ENCODE measurements at places on chromosomes 5 and 9.

DNA sequence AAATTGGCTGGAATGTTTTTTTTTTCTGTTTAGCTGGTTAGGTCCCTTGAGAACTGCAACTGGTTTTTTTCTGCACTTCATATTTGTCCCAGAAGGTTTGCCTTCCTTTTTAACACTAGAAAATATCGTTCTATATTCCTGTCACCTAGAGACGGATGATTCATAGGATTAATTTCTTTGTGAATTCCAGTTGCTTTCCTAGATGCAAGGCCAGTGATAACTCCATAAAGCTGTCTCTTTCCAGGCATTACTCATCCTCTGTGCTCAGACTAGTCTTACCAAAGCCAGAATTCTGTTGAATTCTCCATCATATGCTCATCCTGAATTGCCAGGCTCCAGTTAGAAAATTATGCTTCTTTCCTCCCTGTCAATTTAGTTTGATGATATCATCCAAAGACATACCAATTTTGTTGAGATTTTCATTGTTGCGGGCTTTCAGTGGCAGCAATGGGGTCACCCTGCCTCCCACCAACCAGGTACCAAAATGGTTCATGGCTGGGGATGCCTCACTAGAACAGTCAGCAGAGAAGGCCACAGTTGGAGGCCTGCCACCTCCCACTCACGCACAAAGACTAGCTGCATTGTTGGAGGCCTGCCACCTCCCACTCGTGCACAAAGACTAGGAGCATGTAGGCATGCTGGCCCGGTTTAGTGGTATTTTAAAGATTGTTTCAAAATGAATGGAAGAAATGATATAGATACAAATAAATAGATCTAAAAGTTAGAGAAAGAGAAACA, 8.5 kb downstream of the BAAT start:
- DNase-seq: no peak

GRCh38 chr5:36637101-36637500, 30.7 kb downstream of the SLC1A3 start:
- no peak for DNase-seq

GRCh38 chr9:133534346-133535291, at the start of gene ADAMTSL2:
ADAMTSL2 (plus strand) TSS chr9:133534704; CDS start chr9:133536713, 2,009 bp downstream.
- no peak for DNase-seq

DNA sequence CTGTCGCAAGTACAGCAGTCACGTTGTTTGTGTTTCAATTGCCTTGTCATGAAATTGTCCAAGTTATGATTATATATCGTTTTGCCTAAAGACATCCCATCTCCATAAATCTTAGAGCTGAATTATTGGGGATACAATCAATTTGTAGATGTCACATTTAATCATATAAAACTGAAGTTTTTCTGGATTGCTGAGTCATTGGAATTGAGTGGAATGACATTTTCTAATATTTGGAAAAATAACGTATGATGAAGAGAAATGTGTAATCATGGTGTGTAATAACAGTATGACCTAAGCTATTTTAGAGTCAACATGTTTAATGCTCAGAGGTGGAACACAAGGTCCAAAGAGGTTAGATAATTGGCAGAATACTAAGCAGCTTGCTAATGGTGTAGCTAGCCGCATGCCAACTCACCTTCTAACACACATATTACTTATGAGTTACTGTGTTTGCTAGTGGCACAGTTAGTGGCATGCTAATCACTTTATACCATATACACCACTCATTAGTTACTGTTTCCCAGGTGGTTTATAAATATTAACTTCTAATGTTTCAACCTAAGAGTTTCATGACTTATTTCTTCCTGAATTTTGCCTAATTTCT, 473.1 kb upstream of the GRAMD2B start:
- DNase-seq: no peak

DNA sequence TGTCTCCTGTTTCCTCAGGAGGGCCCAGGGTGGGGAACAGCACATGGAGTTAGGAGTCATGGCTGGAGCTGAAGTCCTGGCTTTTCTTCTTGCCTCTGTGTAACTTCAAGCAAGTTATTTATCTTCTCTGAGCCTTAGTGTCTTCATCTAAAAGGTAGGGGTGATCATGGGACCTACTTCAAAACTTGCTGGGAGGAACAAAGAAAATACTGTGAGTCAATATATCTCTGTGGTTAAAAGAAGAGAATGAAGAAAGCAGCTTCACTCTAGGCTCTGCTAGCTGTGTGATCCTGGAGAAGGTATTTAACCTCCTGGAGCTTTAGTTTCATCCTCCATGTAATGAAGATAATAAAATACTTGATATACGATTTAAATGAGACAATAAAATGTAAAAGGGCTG, 26.5 kb downstream of the AFAP1L1 start:
- no peak for DNase-seq

- no peak for DNase-seq
These were observed 238.6 kb downstream of the ELAVL2 start for GRCh38 chr9:23587433-23587832.

- no peak for DNase-seq
These were observed 101.9 kb upstream of the SLC44A1 start for GRCh38 chr9:105142406-105143135.

DNA sequence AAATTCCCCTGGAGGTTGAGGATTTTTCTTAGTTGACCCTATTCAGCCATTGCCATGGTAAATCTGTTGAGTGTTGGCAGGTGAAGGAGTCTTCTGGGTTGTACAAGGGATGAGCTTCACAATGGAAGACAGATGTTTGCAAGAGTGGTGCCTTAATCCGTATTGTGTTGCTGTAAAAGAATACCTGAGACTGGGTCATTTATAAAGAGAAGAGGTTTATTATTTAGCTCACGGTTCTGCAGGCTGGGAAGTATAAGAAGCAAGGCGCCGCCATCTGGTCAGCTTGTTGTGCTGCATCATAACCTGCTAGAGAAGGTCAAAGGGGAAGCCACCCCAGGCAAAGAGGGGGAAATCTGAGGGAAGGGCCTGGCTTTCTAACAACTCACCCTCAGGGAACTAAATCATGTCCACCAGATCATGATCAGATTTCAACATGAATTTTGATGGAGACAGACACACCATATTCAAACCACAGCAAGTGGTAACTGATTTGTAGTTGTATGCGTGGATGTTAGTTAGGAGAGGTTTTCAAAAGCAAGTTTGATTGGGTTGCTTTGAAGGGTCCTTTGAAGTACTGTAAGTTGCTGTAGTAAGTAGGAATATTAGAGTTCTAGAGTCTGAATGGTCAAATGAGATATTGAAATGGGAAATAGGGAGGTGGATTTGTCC, 2.5 kb downstream of the TNPO1 start:
- DNase-seq: peak; percentile 15

- DNase-seq: no peak
These were observed 156.8 kb downstream of the MACROH2A1 start for GRCh38 chr5:135242021-135242865.

GRCh38 chr5:9782826-9783560, 152.8 kb upstream of the TAS2R1 start:
- DNase-seq: no peak

- no peak for DNase-seq
These were observed 253.9 kb upstream of the RGMB start for GRCh38 chr5:98519571-98519970.

DNA sequence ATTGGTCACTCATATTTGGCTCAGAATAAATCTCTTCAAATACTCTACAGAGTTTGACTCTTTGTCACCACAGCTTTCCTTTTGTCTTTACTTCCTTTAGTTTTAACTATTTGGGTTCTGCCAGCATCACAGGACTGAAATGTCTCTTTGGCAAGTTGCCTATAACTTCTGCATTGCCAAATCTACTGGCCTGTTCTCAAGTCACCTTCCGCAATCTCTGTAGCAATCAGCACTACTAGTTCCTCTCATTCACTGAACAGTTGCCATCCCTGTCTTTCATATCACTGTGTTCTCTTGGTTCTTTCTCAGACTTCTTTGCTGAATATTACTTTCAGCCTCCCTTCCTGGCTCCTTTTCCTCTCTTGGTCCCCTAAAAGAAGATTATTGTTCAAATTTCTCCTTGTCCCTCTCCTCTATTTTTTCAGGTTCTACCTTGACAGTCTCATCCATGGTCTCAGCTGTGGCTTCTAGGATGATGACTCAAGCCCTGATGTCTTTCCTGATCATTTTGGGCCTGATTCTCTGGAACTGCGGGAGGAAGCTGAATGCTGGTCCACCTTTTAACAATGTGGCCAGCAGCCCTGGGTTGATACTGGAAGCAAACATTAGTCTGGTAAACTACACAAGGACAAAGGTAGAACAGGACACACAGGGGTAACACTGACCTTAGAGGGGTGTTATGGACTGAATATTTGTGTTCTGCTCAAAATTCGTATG, 44.0 kb upstream of the LIFR start:
- DNase-seq: no peak

GRCh38 chr5:149605998-149606724, 24.9 kb downstream of the ARHGEF37 start:
- DNase-seq: no peak

- DNase-seq: no peak
These were observed 3.1 kb downstream of the ARHGEF39 start for GRCh38 chr9:35661756-35662350.

GRCh38 chr5:177303121-177303924, at the start of the genes PRELID1 and RAB24:
PRELID1 (plus strand) TSS chr5:177303799; CDS start chr5:177303986, 187 bp downstream.
RAB24 (minus strand) TSS chr5:177303719; CDS start chr5:177303288, 431 bp downstream.
- DNase-seq: peak; percentile 79

DNA sequence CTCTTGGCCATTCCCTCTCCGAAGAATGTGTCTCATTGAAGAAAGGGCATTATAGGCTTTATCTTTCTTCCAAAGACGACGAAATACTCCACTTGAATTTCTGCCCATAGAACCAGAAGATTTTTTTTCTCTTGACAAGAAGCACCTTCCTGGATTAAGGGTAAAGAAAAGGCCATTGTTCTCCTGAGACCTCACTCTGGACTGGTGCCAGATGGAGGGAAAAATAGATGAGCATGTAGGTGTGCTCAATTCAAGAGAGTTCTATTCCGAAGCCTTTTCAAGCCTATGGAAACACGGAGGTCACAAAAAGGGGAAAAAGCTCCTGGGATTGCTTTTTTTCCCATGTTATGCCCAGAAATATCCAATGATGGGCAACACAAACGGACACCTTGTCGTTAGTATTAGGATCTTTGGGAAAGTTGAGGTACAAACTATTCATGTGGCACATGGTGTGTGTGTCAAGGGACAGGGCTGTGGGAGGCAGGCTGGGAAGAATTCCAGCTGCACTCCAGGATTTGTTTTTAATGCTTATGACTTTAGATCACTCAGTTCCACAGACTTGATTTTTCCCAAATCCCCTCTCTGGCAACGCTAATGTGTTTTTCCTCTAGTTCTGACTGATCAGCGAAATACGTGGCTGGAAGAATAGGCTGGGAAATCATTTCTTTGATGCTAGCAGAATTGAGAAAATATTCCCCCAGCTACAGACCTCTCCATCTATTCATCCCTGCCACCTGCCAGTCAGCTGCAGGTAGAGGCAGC, 89.9 kb downstream of the SIL1 start:
- no peak for DNase-seq

GRCh38 chr5:87302061-87302460, 34.4 kb downstream of the RASA1 start:
- no peak for DNase-seq

GRCh38 chr5:134086225-134086942, 28.1 kb upstream of the TCF7 start:
- no peak for DNase-seq

DNA sequence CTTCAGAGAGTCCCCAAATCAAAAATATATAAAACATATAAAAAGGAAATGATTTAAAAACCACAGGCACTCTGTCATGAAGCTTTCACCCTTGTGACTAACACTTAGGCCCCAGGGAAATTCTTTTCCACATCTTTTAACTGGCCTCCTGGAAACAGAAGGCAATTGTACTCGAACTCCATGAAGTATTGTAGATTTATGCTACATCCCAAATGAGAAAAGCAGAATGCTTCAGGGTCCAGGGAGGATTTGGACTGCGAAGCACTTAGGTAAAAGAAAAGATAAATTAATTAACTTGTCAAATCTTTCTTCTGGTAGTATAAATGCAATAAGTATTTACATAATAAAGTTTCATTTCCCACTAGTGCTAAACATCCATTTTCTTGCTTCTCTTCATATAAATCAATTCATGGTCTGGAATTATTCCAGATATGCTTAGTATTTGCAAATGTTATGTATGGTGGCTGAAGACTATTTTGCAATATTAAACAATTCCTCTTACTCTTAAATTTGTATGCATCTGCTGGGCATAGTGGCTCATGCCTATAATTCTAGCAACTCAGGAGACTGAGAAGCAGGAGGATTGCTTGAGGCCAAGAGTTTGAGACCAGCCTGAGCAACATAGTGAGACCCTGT, 64.9 kb upstream of the ELL2 start:
- no peak for DNase-seq

GRCh38 chr5:139340051-139340450, 1.6 kb upstream of the PAIP2 start:
- no peak for DNase-seq

- DNase-seq: no peak
These were observed 113.7 kb upstream of the ADAMTS16 start for GRCh38 chr5:5026409-5026785.

DNA sequence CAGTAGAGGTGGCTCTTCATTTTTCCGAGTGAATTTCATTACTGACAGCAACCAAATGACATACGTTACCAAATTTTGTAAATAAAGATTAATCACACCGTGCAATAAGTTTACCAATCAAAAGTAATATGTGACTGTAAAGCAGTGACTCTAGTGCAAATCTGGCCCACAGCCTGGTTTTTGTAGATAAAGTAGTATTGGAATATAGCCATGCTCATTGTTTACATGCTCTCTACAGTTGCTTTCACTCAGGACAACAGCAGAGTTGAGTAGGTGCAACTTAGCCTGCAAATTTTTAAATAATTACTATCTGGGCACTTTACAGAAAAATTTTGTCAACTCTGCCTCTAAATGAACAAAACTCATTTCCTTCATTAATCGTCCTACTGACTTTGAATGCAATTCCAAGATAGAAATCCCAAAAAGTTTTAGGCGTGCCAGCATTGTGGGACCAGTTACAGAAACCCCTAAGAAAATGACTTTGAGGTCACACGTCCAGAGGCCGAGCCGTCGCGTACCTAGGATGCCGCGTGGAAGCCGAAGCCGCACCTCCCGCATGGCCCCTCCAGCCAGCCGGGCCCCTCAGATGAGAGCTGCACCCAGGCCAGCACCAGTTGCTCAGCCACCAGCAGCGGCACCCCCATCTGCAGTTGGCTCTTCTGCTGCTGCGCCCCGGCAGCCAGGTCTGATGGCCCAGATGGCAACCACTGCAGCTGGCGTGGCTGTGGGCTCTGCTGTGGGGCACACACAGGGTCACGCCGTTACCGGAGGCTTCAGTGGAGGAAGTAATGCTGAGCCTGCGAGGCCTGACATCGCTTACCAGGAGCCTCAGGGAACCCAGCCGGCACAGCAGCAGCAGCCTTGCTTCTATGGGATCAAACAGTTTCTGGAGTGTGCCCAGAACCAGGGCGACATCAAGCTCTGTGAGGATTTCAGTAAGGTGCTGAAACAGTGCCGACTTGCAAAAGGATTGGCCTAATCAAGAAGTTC, 180.7 kb upstream of the TLE4 start:
- DNase-seq: no peak

DNA sequence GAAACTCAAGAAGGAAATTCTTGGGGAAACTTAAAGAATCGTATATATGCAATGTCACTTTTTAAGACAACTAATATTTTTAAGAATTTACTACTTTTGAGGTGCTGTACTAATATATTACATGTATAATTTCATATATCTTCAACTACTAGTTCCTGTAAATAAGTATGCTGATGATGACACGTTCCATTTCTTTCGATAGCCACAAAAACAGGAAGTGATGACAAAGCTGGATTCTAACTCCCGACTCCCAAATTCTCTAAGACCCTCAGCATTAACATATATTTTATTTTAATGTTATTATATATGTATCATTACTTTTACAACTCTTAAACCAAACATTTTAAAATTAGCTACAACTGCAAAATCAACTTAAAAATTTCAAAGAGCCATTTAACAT, 74.8 kb downstream of the STK32A start:
- no peak for DNase-seq

- no peak for DNase-seq
These were observed 24.6 kb downstream of the RAPGEF6 start for GRCh38 chr5:131610198-131611063.

All from activated T-helper 1 cell treated with anti-CD3 and anti-CD28 coated beads, Interleukin-2, amount 50 U/mL, for 16 hours (primary cell).